Testis (tissue), 5 donors: ENCODE measurements at places on chromosomes 13 and 19. TPM values are rescaled to one million over a fixed set of nuclear protein-coding genes. Genes with fewer than 3 reads are reported as not detected.
A peak's percentile ranks its signal among the peaks of the same experiment; 100 is the strongest.

CGB5 gene
- not detected for total RNA-seq

DENND1C gene
- 1.9 TPM for total RNA-seq

FBL gene
- 301 TPM for total RNA-seq

RASAL3 gene
- 2.7 TPM for total RNA-seq

ZFP14 gene
- 5.1 TPM for total RNA-seq

UNC13A gene
- 2.6 TPM for total RNA-seq

GRCh38 chr13:79966059-79966458, 374.9 kb downstream of the SPRY2 start:
- no peaks in the 10 kb centered on the region for H3K4me1 ChIP-seq
- no peak for DNase-seq
- no peaks in the 10 kb centered on the region for H3K27me3 ChIP-seq
- no peaks in the 10 kb centered on the region for H3K36me3 ChIP-seq
- H3K4me3 ChIP-seq: no peak overlapping the region
- H3K27ac ChIP-seq: no peak overlapping the region

GRCh38 chr19:38569368-38569983, 48.3 kb downstream of the MAP4K1 start:
- H3K27me3 ChIP-seq: no peaks in the 10 kb centered on the region
- no peaks in the 10 kb centered on the region for H3K36me3 ChIP-seq
- DNase-seq: no peak

GRCh38 chr19:33345163-33345562, 28.3 kb upstream of the CEBPG start:
- no peaks in the 10 kb centered on the region for H3K36me3 ChIP-seq
- no peak overlapping the region for H3K4me3 ChIP-seq
- H3K27ac ChIP-seq: no peak overlapping the region

GRCh38 chr13:100755891-100756290, 81.3 kb upstream of the TMTC4 start:
- H3K36me3 ChIP-seq: no peaks in the 10 kb centered on the region
- no peak overlapping the region for H3K4me3 ChIP-seq
- no peaks in the 10 kb centered on the region for H3K27me3 ChIP-seq

DNA sequence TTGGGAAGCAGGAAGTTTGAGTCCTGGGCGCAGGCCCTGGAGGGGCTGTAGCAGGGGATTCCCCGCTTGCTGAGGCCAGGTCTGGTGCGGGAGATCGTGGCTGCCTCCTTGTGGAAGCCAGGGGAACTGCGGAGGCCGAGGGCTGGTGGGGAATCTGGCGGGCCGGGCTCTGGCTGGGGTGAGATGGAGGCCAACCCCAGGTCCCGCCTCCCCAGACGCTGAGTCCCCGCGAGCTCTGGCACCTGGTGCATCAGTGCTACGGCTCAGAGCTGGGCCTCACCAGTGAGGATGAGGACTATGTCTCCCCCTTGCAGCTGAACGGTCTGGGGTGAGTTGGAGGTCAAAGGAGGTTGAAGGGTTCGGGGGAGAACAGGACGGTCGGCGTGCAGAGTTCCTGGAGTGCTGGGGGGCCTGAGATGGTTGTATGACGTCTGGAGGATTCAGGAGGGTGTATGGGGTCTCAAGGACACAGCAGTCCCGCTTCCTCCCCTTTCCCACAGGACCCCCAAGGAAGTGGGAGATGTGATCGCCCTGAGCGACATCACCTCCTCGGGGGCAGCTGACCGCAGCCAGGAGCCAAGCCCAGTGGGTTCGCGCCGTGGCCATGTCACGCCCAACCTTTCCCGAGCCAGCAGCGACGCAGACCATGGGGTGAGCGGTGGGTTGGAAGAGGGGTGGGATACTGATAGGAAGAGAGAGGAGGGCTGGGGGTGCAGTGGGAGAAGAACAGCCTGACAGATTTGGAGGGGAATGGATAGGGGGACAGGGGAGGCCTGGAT, 13.1 kb downstream of the GRAMD1A start:
- no peak overlapping the region for H3K4me3 ChIP-seq
- DNase-seq: peak; percentile 79
- H3K36me3 ChIP-seq: no peaks in the 10 kb centered on the region
- peaks cover 9% of the 10 kb centered on the region for H3K4me1 ChIP-seq

DNA sequence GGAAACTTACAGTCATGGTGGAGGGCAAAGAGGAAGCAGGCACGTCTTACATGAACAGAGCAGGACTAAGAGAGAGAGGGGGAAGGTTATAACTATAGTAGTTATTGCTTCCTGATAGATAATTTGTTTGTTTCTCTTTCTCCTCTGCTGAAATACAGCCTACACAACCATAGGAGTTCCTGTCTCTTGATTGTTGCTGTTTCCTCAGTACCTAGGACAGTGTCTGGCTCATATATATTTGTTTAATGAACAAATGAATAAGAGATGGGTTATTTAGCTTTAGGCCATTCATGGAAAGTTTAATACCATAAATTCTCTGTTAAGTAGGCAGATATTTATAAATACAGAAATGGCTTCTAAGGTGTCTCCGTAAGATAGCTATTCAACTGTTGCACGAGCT, 95.2 kb downstream of the PCCA start:
- H3K27me3 ChIP-seq: no peaks in the 10 kb centered on the region
- no peak overlapping the region for H3K27ac ChIP-seq
- no peak overlapping the region for H3K4me3 ChIP-seq
- H3K4me1 ChIP-seq: no peaks in the 10 kb centered on the region
- DNase-seq: no peak
- H3K36me3 ChIP-seq: no peaks in the 10 kb centered on the region

DNA sequence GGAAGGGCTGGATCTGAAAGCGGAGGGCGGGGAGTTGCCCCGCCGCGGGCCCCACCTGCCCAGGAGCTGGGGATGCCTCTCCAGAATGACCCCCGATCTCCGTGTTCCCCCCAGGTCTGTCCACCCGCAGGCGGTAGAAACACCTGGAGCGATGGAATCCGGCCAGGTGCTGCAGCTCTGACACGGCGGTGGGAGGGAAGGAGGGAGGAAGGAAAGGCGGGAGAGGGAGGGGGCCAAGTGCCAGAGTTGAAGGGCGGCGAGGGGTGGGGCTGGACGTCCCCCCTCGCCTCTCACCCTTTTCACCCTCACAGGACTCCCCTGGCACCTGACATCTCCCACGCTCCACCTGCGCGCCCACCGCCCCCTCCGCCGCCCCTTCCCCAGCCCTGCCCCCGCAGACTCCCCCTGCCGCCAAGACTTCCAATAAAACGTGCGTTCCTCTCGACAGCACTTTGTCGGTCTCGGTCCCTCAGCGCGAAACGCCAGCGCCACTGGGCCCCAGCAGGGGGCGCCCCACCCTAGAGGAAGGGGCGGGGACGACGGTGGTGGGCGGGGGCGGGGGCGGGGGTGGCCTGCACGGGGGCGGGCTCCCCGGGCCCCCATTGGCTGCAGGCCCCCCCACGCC, 337 bp upstream of the FXYD7 start:
- no peak overlapping the region for H3K27ac ChIP-seq
- no peaks in the 10 kb centered on the region for H3K36me3 ChIP-seq
- peaks cover 14% of the 10 kb centered on the region for H3K4me1 ChIP-seq
- DNase-seq: peak; percentile 60
- H3K27me3 ChIP-seq: no peaks in the 10 kb centered on the region

- H3K27me3 ChIP-seq: no peaks in the 10 kb centered on the region
- H3K4me3 ChIP-seq: no peak overlapping the region
- no peak overlapping the region for H3K27ac ChIP-seq
- no peaks in the 10 kb centered on the region for H3K4me1 ChIP-seq
- H3K36me3 ChIP-seq: no peaks in the 10 kb centered on the region
- DNase-seq: no peak
Measured at GRCh38 chr13:93039131-93039530, 187.5 kb upstream of the GPC6 start.

DNA sequence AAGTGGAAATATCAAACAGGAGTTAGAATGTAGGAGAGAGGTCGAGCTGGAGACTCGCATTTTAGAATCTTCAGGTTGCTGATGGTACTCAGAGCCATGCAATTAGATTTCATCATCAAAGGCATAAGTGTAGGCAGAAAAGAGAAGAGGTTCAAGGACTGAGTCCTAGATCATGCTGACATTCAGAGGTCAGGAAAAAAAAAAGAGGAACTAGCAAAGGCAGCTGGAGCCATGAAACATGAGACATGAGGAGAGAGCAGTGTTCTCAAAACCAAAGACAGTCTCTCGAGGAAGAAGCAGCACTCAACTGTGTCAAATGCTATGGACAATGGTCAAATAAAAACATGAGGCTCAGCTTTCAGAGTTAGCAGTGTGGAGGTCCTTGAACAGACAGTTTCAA, 12.4 kb upstream of the TPP2 start:
- H3K4me3 ChIP-seq: no peak overlapping the region
- no peaks in the 10 kb centered on the region for H3K4me1 ChIP-seq
- H3K36me3 ChIP-seq: no peaks in the 10 kb centered on the region
- H3K27ac ChIP-seq: no peak overlapping the region

DNA sequence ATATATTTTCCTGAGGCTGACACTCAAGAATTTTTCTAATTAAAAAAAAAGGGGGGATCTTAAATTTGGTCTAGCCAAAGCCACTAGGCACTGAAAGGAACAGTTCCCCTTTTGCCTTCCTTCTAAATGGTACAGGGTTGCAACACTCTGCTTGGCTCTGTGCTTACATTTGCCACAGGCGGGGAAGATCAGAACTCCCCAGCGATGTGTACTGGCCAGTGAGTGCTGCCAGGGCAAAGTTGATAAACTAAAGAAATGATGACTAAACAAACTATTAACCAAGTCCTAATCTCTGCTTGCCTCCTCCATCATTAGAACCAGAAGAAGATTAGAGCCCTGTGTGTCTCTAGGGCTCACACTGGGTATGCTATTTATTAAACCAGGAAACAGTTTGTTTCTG, 75.3 kb upstream of the SCEL start:
- H3K27ac ChIP-seq: no peak overlapping the region
- peak; percentile 18 for DNase-seq
- H3K4me3 ChIP-seq: no peak overlapping the region
- H3K27me3 ChIP-seq: no peaks in the 10 kb centered on the region

- H3K4me1 ChIP-seq: peaks cover 18% of the 10 kb centered on the region
- H3K4me3 ChIP-seq: peak overlapping the region; percentile 73
- peak overlapping the region; percentile 40 for H3K27ac ChIP-seq
- DNase-seq: peak; percentile 74
- no peaks in the 10 kb centered on the region for H3K36me3 ChIP-seq
Measured at GRCh38 chr19:13155472-13156359, 5.5 kb downstream of the IER2 start.

DNA sequence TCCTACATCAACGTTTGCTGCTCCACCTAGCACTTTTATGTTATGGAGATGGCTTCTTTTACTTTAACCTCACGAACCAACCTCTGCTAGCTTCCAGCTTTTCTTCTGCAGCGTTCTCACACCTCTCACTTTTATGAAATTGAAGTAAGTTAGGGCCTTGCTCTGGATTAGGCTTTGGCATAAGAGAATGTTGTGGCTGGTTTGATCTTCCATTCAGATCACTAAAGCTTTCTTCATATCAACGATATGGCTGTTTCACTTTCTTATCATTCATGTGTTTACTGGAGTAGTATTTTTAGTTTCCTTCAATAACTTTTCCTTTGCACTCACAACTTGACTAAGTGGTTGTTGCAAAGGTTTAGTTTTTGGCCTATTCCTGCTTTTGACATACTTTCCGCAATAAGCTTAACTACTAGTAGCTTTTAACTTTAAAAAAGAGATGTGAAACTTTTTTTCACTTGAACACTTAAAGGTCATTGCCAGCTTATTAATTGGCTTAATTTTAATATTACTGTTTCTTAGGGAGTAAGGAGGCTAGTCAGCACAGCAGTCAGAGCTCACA, 60.0 kb upstream of the SPRY2 start:
- H3K27ac ChIP-seq: no peak overlapping the region
- no peaks in the 10 kb centered on the region for H3K36me3 ChIP-seq
- no peaks in the 10 kb centered on the region for H3K4me1 ChIP-seq
- DNase-seq: no peak
- H3K4me3 ChIP-seq: no peak overlapping the region
